ENCODE measurements at places on chromosomes 1 and 21. TPM values are rescaled to one million over a fixed set of nuclear protein-coding genes. Genes with fewer than 3 reads are reported as not detected.

Gene KLHL20
- 13.9 TPM for total RNA-seq

Gene TRIM46
- total RNA-seq, result 1.4 TPM

Gene AGBL4
- not detected for total RNA-seq

Gene BRDT
- total RNA-seq, result not detected

Gene S1PR1
- total RNA-seq, result not detected

Gene SH2D2A
- 2.1 TPM for total RNA-seq

Gene TFF2
- 0.47 TPM for total RNA-seq

Gene ADORA1
- 0.73 TPM for total RNA-seq

Gene SLC16A4
- 41.3 TPM for total RNA-seq

Gene IGSF9
- total RNA-seq, result 0.22 TPM

Gene TRABD2B
- total RNA-seq, result 0.34 TPM

Gene CLCA1
- total RNA-seq, result not detected

Gene DCST1
- not detected for total RNA-seq

Gene OLFM3
- not detected for total RNA-seq

Gene GALNT2
- total RNA-seq, result 171 TPM

Gene S100A3
- total RNA-seq, result 97.4 TPM

Gene ERICH3
- total RNA-seq, result not detected

Gene LIN28A
- 0.03 TPM for total RNA-seq

Gene CACNA1S
- total RNA-seq, result not detected

Gene SV2A
- total RNA-seq, result 0.06 TPM

Gene NUDT4B
- 0.37 TPM for total RNA-seq

Gene KIF17
- 1.2 TPM for total RNA-seq

Gene ANGPTL3
- total RNA-seq, result not detected

Gene KCNJ9
- total RNA-seq, result not detected

Gene LCE3C
- not detected for total RNA-seq

Gene WNT2B
- 0.22 TPM for total RNA-seq

Gene LAMC2
- 21.0 TPM for total RNA-seq

Gene TRPM2
- total RNA-seq, result 9.3 TPM

Gene HLX
- total RNA-seq, result 5.5 TPM

Gene MCOLN2
- 1.9 TPM for total RNA-seq

Gene ACTN2
- 0.02 TPM for total RNA-seq

Gene KCNE2
- not detected for total RNA-seq

Gene SESN2
- total RNA-seq, result 9.2 TPM

Gene ALG14
- 14.3 TPM for total RNA-seq

Gene AIRE
- not detected for total RNA-seq

Gene VCAM1
- total RNA-seq, result not detected

Gene TTC24
- total RNA-seq, result not detected
